ENCODE measurements at places on chromosomes 11 and 22.

DNA sequence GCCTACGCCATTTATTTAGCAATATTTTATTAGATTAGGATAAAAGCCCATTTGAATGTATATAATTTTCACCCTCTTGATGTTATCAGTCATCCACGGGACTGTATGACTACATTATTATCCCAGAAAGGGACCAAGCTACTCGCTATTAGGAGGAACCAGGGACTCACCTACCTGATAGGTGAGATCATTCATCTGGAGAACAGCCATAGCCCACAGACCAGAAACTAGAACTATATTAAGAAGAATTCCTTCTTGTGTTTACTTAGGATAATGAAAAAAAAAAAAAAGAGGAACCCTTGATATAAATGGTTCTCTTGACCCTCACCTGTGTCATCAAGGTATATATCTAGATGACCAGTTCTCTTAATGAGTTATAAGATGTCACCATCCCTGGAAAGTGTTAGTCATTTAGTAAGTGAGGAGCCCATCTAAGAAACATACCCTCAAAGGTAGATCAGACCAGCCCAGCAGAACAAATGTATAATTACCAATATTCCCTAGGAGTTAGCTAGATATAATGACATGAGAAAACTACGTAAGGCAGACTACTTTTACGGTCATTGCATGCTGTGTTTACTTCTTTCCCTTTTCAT lies 8.0 kb downstream of the SIK3 start:
- DNase-seq, result no peak

- no peak for DNase-seq
These were observed 15.7 kb downstream of the PIK3IP1 start for GRCh38 chr22:31276426-31277167.

GRCh38 chr11:125464270-125464662 lies 31.8 kb downstream of the FEZ1 start:
- DNase-seq, result no peak

DNA sequence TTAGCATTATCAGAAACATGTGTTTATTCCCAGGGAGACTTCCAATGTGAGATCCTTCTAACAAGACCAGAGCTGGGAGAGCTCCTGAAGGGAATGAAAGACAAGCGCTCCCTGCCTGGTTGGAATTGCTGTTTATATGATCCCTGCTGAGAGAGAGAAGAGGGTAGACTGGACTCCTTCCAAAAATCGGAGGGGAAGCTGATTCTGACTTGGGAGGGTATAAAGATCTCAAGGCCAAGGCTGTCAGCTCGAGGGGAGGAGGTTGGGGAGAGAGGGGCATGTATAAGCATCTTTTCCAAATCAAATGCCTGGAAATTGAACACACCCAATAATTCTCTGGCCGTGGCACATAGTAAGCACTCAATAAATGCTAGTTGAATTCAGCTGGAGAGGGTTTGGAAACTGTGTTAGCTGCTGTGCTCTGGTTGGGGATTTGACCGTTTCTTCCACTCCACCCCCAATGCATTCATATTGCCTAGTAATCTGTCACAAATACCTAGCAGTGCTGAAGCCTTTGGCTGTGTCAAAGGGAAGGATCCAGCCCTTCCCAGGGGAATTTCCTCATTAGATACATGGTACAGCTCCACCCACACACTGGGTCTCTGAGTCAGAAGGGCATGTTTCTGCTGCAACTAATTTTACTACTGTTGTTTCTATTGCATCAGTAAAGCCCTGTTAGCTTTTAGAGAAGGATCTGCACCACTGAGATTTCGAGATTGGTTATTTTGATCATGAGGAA lies 61.5 kb downstream of the CACNG2 start:
- no peak for DNase-seq

- DNase-seq, result no peak
These were observed 25.5 kb downstream of the DDI1 start for GRCh38 chr11:104061853-104062521.

GRCh38 chr22:17678817-17679385 lies 40.3 kb downstream of the BCL2L13 start:
- no peak for DNase-seq

- no peak for DNase-seq
These were observed 6.1 kb downstream of the BRSK2 start for GRCh38 chr11:1395773-1396374.

DNA sequence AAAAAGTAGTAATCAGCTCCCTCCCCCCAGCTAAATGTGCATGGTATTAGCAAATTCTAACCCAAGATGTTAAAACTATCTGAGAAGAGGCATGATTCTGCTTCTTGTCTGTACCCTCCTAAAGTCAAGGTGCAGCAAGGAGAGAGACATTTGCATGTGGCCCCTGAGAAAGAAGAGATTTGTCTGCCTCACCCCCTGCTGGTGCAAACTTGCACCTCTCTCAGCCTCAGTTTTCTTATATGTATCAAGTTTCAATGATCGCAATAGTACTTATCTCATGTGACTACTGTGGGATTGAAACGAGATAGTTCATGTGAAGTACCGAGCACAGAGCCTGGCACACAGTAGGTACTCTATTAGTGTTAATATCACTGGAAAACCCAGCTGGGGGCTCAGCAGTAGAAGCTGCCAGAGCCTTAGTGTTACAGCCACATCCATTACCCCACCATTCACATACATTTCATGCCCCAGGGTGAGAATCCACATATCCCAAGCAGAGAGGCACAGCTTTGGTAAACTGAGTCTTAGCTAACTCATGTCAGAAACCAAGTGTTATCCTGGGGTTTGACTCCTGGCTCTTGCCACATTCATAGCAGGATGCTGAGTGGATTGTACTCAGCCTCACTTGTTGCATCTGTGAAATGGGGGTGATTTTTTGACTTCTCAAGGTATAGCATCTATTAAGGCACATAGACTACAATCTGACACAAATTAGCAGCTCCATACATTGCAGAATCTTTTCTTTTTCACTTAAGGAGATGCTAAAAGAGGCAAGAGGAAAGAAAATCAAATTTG lies 24.9 kb downstream of the CD44 start:
- DNase-seq, result no peak

GRCh38 chr11:33616552-33616951 lies 84.1 kb downstream of the C11orf91 start:
- DNase-seq, result no peak

GRCh38 chr22:44673406-44673805 lies 28.6 kb upstream of the PRR5 start:
- no peak for DNase-seq

DNA sequence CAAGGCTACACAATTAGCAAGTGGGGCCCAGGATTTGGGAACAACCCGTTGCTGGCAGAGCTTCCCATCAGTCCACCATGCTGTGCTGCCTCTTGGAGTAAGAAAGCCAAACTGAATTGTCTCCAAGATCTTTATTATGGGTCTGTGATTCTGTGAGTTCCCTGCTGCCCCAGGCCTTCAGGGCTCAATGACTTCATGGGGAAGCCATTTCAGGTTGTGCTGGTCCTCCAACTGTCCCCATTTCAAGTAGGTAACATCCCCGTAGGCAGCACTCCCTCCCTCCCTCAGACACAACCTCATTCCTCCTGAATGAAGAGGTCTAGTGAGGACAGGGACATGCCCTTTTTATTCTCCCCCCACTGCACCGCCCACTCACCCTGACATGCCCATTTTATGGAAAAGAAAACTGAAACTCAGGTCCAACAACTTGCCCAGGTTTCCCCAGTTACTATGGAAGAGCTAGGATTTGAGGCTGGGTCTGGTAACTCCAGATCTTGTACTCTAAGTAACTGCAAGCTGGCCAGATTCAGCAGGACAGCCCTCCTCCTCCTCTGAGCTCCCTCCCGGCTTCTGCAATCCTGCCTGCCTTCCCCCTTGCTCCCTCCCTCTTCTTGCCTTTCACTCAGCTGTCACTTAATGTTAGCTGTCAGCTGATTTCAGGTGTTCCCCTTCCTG lies 8.2 kb upstream of the YWHAH start:
- no peak for DNase-seq

DNA sequence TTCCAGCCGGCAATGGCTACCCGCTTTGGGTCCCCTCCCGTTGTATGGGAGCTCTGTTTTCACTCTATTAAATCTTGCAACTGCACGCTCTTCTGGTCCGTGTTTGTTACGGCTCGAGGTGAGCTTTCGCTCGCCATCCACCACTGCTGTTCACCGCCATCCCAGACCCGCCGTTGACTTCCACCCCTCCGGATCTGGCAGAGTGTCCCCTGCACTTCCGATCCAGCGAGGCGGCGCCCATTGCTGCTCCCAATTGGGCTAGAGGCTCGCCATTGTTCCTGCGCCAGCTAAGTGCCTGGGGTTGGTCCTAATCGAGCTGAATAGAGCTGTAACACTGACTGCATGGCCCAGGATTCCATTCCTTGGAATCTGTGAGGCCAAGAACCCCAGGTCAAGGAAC lies 359.9 kb downstream of the CTTN start:
- no peak for DNase-seq

DNA sequence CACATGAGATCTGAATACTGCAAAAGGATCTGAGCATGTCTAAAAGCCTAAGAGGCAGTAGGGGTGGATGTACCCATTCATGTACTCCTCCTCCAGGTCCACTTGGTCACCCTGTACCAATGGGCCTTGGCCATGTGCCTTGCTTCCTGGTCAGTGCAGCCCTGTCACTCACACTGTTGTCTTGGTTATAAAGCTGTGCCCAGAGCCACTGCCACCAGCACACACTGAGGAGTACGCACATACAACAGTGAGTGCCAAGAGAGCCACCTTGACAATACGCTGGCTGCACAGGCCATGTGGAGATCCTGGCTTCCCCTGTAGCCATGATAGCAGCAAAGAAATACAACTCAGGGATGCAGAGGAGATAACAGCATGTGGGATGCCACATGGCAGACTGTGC lies 96.4 kb upstream of the LDLRAD3 start:
- DNase-seq, result no peak

GRCh38 chr11:745428-745827 lies 1.8 kb upstream of the TALDO1 start:
- no peak for DNase-seq

DNA sequence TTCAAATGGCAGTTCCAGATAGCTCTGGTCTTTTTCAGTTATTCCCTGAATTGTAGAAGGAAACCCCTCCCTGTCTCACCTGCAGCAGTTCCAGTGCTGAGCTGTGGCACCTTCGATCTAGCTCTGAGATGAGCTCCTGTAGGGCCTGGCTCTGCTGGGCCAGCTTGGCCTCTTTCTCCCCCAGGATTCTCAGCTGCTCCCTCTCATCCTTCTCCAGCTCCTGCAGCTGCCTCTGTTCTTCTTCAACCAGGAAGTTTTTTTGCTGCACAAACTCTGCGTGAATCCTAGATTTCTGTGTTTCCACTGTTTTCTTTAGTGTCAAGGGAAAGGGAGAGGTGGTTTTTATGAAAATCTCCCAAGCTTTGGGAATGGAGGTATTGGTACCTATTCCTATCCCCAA lies 5.3 kb downstream of the TRIM21 start:
- no peak for DNase-seq
